Caki2 (cell line): ENCODE measurements at places on chromosomes 13 and 19. TPM values are rescaled to one million over a fixed set of nuclear protein-coding genes. Genes with fewer than 3 reads are reported as not detected.

The TTC9B gene
- not detected in 2 replicates for total RNA-seq

The UBE2L5 gene
- total RNA-seq: not detected in 2 replicates

The AP1M2 gene
- 29.2 and 48.7 TPM in 2 replicates for total RNA-seq

The KLK4 gene
- total RNA-seq: not detected in 2 replicates

The DACH1 gene
- total RNA-seq: not detected in 2 replicates

The CRLF1 gene
- 9.8 and 51.0 TPM in 2 replicates for total RNA-seq

The ERICH6B gene
- total RNA-seq: not detected in 2 replicates

The RGS9BP gene
- total RNA-seq: 1.3 and 2.1 TPM in 2 replicates

The OR10H1 gene
- total RNA-seq: not detected in 2 replicates

The SNAPC2 gene
- 18.8 and 19.2 TPM in 2 replicates for total RNA-seq

The ZFP82 gene
- 1.2 and 4.3 TPM in 2 replicates for total RNA-seq

The FUT2 gene
- not detected in 2 replicates for total RNA-seq

The KCNJ14 gene
- 0.37 and 0.78 TPM in 2 replicates for total RNA-seq

The ADGRL1 gene
- total RNA-seq: 2.4 and 4.1 TPM in 2 replicates

The ZNF846 gene
- 3.8 and 33.3 TPM in 2 replicates for total RNA-seq

GRCh38 chr13:74047931-74048600, 86.1 kb downstream of the KLF12 start:
- peak; percentile 2 for DNase-seq

DNA sequence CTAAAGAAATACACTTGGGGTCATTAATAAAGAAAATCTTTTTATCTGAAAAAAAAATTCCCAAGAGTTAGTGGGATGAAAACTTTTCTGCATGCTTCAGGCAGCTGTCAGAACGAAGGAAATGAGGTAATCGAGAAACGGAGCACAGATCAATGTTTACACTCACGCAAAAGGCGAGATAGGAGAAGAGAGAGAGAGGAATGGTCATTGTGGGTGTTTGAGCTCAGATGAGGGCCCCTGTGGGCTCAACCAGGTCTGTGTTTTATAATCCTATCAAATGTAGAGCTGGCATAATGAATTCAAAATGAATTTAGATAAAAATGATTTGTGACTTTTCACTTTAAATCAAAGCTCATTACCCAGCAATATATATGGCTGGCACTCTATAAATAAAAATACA, 6.3 kb upstream of the RXFP2 start:
- DNase-seq: no peak

DNA sequence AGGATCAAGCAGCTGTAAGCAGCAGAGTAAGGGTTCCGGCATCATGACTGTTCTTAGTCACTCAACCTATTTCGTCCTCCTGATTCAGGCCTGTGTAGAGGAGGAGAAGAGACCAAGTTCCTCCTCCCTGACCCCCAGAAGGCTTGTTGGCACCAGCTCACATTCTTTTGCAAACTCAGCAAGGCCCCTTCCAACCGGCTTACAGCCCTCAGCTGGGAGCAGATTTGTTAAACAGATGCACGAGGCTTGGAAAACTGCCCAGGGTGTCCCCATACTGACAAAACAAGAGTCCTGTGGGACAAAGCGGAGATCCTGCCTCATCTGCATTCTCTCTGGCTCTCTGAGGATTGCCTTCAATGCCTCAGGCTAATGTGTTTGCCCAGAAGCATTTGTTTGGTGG, 113.2 kb upstream of the SOX21 start:
- no peak for DNase-seq

DNA sequence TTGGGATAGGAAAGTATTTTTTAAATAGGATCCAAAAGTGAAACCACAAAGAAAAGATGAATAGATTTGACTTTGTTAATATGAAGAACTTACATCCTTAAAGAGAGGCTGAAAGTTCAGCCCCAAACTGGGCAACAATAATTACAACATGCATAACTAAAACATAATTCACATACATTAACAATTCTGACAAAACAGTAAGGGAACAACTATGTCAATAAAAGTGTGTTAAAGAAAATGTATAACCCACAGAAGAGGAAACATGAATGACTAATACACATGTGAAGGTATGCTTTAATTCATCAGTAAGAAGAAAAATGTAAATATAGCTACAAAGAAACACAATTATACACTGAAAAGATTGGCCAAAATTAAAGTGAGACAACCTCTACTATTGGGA, 1597.6 kb upstream of the MIR17HG start:
- no peak for DNase-seq

GRCh38 chr19:13281567-13282291, 131.5 kb downstream of the IER2 start:
- no peak for DNase-seq

DNA sequence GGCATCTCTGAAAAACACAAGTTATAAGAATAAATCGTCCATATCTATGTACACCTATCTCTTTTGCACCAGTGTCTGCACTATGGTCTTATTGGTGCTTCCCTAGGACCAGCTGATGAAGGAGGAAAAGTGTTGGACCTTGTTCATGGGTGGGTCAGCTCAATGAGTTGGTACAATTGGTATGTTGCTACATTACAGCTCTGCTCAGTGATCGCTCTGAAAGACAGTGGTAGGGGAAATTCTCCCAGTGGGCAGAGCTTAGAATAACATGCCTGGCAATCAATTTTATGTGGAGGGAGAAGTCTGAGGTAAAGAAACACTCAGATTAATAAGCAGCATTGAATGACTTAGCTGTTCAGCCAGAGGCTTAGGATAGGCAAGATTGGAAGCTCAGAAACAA, 138.7 kb upstream of the KL start:
- DNase-seq: no peak

- no peak for DNase-seq
These were observed 43.4 kb downstream of the PDCD5 start for GRCh38 chr19:32624410-32624809.

- DNase-seq: no peak
These were observed 8.8 kb downstream of the GIPR start for GRCh38 chr19:45676851-45677263.

- DNase-seq: peak; percentile 90
These were observed at the start of gene ZSCAN1 for GRCh38 chr19:58033741-58034476. TSS of gene ZSCAN1 (plus strand) at chr19:58034025. CDS start at chr19:58037837, 3,812 bp downstream.

- peak; percentile 84 for DNase-seq
These were observed 5.4 kb downstream of the RSPH6A start for GRCh38 chr19:45809643-45810159.

- DNase-seq: peak; percentile 35
These were observed 124.2 kb downstream of the LMO7 start for GRCh38 chr13:75760131-75761021.

- DNase-seq: peak; percentile 65
These were observed 217.4 kb downstream of the DLEU7 start for GRCh38 chr13:50626101-50626547.

DNA sequence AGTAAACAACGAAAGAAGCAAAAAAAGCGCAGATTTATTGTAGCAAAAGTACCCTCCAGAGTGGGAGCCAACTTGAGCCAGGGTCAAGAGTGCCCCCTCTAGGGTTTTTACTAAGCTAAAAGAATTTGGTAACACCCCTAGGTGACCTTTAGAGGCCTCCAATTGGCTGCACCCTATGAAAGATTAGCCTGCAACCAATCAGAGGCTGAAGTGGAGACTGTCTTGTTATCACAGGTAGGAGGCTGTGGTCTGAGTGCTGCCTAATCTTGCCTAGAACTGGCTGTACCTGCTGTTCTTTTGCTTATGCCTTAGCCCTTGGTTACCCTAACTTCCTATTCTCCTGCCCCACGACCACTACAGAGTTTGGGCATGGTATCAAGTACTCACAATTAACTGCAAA, 38.3 kb downstream of the ANKRD10 start:
- no peak for DNase-seq

DNA sequence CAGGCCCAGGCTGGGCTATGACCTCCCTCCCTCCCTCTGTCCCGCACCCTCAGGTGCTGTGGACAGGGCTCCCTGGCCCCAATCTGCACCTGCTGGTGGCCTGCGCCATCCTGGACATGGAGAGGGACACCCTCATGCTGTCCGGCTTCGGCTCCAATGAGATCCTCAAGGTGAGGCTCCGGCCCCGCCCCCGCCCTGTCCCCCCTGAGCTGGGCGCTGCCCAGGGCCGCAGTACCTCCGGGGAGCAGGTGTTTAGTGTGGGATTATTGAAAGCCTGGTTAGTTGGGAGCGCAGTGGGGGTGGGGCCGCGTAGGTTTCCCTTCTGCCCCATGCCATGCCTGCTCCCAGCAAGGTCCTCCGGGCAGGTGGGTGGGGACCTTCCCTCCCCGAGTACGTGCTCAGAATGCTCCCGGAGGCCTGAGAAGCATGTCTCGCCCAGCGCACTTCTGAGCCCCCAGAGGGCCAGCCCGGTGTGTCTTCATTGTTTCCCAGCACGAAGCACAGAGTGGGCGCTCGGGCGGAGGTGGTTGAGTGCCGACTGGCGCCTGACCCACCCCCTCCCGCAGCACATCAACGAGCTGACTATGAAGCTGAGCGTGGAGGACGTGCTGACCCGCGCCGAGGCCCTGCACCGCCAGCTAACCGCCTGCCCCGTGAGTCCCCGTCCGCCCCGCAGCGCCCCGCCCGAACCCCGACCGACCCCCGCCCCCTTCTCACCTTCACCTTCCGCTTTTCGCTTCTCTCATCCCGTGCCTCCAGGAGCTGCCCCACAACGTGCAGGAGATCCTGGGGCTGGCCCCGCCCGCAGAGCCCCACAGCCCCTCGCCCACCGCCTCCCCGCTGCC, 8.8 kb downstream of the IL4I1 start:
- DNase-seq: no peak

- DNase-seq: no peak
These were observed 97.9 kb downstream of the UGGT2 start for GRCh38 chr13:95955255-95955654.

GRCh38 chr19:55132453-55133129, 15.2 kb upstream of the PPP1R12C start:
- DNase-seq: no peak

GRCh38 chr13:40024204-40024966, 368.9 kb downstream of the COG6 start:
- no peak for DNase-seq

DNA sequence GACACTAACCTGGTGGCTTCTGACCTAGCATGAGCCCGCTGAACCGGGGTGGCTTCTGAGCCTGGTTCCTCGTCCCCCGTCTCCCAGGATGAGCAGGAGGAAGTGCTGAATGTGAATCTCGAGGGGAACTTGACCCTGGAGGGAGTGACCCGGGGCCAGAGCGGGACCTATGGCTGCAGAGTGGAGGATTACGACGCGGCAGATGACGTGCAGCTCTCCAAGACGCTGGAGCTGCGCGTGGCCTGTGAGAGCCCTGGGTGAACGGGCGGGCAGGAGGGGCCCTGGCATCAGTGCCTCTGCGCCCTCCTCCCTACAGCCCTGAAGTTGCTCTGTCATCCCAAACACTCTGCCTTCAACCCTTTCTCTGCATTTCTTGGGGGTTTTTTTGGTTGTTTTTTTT, 5.6 kb downstream of the BCAM start:
- no peak for DNase-seq

GRCh38 chr13:51336746-51337145, 2.7 kb upstream of the SERPINE3 start:
- DNase-seq: no peak

DNA sequence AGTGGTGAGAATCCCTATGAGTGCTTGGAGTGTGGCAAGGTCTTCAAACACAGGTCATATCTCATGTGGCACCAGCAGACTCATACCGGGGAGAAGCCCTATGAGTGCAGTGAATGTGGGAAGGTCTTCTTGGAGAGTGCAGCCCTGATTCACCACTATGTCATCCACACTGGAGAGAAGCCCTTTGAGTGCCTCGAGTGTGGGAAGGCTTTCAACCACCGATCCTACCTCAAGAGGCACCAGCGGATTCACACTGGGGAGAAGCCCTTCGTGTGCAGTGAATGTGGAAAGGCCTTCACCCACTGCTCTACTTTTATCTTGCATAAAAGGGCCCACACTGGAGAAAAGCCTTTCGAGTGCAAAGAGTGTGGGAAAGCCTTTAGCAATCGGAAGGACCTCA, 18.7 kb upstream of the AURKC start:
- no peak for DNase-seq

- DNase-seq: no peak
These were observed 43.5 kb downstream of the NEK5 start for GRCh38 chr13:52085421-52085820.

DNA sequence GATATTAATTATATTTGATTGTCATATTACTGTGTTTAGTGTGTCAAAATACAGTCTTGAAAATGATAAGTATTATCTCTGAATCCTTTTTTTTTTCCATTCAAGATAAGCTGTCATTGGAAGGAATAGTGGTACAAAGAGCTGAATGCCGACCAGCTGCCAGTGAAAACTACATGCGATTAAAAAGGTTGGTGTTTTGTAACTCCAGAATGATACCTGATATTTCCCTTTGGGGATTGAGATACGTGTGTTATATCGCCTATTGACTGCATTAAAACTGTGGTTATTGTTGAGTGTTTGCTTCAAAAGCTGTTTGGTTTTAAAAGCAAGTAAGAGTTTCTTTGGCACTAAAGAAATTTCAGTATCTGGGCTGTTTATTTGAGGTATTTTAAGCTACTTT, 6.5 kb upstream of the KCTD4 start:
- DNase-seq: no peak

DNA sequence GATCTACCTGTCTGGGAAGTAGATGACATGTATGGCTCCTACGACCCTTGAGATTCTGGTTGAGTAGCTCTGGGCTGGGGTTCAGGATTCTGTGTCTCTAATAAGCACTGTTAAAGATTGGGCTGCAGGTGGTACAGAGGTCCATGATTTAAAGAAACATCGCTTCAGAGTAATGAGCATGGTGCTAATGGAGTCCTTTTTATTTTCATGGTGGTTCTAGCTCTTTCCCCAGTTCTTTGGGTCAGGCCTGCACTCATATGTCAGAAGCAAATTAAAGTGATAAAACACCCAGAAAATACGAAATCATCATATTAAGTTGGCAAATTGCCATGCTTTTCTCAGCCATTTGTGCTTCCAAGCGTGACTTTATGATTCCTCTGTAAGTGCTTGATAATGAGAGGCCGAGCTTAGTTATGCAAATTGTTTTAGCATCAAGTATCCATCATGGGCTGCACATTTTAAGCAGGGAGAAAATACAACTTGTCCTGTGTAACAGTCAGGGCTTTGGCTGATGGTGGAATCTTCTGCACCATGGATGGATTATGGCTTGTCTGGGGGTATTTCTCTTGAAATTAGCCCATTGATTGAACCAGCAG, 45.1 kb downstream of the MTUS2 start:
- no peak for DNase-seq

GRCh38 chr13:96744367-96745331, 249.6 kb downstream of the OXGR1 start:
- DNase-seq: no peak

DNA sequence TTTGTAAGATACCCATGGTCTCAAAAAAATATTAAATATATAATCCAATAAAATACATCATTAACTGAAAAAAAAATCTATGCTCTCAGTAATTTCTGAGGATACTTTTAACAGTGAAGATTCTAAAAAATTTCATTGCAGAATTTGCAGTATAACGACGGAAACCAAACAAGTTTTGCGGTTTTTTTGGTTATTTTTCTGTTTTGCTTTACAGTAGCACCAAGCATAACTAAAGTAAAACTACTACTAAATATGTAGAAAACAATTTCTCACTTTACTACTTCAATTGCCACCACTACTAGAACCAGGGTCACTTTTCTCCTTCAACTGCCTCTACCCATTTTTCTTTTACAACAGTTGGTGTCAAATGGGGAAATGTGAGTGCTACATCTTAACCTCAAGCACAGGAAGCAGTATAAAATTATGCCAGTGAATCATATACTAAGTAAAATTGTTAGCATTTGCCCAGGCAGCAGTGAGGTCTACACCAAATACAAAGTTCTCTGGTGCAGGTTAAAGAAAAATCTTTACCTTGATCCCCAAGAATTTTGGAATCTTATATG, 24.1 kb downstream of the MICU2 start:
- no peak for DNase-seq
